ENCODE measurements at places on chromosomes 5 and 9.

- DNase-seq: no peak
Measured at GRCh38 chr5:141330299-141331080, at the start of gene PCDHGA1. Gene PCDHGA1 (plus strand): TSS chr5:141330514.

- DNase-seq: no peak
Measured at GRCh38 chr5:172322028-172322965, 38.7 kb upstream of the UBTD2 start.

DNA sequence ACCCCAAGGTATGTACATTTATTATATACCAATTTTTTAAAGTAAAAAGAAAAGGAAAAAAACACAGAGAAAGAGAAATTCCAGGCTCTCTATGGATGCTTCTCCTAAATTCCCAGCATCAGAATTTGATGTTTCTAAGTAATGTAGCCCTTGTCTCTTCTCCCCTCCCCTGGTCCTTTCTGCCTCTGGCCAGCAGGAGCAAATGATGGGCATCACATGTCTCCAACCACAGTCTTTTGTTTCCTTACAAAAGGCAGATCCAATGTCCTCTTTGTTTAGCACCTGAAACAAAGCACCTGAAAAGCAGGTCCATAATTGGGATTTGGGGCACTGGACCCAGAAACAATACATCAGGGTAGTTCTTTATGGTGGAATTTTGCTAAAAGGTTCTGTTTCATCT is 50.4 kb upstream of the APC start:
- no peak for DNase-seq

DNA sequence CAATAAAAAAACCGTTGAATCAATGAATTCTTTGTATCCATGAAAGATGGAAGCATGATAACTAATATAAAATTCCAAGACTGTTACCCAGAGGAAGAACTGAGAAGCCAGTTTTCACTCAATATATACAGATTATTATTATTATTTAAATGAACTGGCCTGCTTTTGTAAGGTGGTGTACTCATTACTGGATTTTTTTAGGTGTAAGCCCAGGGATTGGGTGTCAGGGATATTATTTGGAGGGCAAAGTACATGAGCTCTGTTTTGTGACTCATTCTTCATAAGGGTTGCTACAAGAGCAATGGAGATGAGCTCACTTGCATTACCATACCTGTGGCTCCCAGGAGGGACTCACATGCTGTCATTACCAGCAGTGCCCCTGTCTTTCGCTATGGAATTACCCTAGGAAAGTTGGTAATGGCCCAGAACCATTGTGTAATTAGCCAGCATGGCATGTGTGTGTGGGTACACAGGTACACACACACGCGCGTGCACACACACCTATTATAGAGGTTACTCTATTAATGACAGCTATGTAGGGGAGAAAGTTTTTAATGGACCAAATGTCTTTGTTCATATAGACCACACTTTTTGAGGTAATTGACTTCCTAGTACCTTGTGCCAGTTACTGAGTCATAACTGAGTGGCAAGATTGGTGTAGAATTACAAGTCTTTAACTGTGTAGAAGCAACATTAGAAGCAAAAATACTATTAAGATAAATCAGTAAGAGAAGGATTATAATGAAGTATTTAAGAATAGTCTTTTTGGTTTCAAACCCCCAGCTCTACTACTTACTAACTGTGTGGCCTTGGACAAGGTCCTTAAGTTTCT is 143.4 kb downstream of the GDNF start:
- no peak for DNase-seq

DNA sequence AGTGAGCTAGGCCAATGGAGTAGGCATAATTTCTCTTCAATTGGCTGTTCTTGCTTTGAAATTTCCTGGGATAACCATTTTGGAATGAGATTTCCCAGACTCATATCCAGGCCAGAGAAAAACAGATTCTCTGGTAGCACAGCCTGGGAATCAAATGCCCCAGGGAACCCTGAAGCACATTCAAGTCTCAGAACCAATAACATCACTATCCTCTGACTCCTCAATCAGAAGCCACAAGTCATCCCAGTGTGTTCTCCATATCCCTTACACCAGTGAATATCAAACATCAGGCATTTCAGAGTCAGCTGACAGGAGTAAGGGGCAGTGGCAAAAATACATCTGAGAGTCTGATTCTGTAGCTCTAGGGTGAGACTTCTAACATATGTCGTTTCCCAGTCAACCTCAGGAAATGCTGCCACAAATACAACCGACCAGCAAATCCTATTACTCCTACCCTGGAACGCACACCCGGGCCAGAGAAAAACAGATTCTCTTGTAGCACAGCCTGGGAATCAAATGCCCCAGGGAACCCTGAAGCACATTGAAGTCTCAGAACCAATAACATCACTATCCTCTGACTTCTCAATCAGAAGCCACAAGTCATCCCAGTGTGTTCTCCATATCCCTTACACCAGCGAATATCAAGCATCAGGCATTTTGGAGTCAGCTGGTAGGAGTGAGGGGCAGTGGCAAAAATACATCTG is 537.7 kb upstream of the NMUR2 start:
- DNase-seq: no peak

DNA sequence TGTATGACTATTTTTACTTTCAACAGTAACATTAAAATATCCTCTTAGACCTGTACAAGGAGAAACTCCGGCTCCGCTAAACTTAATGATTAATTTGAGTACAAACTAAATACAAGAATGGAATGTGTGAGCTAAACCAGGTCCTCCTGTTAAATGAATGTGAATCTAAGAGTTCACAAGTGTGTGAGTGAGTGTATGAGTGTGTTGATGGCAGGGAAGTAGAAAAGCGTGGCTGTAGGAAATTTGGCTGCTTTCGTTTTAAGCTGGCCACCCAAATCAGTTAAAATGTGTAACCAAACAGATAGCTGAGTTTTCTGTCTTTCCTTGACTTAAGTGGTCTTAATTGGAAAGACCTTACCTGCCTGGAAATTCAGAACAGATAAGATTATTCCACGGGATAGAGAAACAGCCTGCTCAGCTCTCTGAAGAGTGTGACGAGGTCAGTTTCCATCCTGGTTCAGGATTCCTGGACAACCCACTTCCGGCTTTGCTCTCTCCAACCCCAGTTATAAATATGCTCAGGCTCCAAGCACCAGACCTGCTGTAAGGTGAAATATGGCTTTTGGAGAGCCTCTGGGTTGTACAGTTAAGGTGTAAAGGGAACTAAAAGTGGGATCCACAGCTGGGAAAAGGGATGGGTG is 908.6 kb upstream of the EDIL3 start:
- no peak for DNase-seq

- no peak for DNase-seq
Measured at GRCh38 chr9:135359764-135360163, 119.8 kb upstream of the PPP1R26 start.

GRCh38 chr5:143236682-143237081 is 166.8 kb downstream of the NR3C1 start:
- DNase-seq: no peak

GRCh38 chr9:14438232-14439021 is 124.5 kb upstream of the NFIB start:
- no peak for DNase-seq

GRCh38 chr5:62786099-62786498 is 207.5 kb downstream of the LRRC70 start:
- DNase-seq: no peak

GRCh38 chr5:175589714-175590113 is 68.2 kb upstream of the HRH2 start:
- no peak for DNase-seq

DNA sequence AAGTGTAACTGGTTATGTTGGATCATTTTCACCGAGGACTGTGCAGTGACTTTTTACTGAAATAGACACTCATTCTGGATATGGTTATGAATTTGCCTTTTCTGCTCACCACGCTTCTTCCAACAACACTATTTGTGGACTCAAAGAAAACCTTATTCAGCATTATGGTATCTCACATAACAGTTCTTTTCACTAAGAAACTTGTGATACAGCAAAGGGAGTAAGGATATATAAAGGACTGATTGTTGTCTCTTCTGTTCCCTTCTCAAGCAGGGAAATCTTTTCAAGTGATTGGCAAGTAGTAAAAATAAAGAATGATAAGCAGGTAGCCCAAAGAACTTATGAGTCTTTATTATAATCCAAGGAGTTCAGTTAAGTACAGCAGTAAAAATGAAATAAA is 131.5 kb upstream of the SV2C start:
- DNase-seq: no peak

DNA sequence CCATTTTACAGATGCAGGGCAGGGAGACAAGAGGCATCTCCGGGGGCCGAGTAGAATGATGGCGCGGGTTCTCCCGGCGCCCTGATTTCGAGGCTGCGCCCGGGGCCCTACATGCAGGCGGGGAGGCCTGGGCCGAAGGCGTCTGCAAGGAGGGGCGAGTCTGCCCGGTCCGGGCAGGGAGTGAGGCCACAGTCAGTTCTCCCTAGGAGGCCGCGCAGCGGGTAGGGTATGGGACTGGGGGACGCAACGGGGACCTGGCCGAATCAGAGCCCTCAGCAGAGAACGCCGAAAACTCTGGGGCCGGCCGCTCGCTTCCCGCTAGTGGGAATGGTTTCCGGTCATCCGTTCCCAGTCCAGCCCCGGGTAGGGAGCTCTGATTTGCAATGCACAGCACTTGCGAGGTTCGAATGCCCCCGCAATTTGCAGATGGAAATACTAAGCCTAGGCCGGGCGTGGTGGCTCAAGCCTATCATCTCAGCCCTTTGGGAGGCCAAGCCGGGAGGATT is 6.4 kb downstream of the TLX3 start:
- DNase-seq: no peak

GRCh38 chr5:170053896-170054295 is 51.8 kb upstream of the FOXI1 start:
- DNase-seq: no peak

DNA sequence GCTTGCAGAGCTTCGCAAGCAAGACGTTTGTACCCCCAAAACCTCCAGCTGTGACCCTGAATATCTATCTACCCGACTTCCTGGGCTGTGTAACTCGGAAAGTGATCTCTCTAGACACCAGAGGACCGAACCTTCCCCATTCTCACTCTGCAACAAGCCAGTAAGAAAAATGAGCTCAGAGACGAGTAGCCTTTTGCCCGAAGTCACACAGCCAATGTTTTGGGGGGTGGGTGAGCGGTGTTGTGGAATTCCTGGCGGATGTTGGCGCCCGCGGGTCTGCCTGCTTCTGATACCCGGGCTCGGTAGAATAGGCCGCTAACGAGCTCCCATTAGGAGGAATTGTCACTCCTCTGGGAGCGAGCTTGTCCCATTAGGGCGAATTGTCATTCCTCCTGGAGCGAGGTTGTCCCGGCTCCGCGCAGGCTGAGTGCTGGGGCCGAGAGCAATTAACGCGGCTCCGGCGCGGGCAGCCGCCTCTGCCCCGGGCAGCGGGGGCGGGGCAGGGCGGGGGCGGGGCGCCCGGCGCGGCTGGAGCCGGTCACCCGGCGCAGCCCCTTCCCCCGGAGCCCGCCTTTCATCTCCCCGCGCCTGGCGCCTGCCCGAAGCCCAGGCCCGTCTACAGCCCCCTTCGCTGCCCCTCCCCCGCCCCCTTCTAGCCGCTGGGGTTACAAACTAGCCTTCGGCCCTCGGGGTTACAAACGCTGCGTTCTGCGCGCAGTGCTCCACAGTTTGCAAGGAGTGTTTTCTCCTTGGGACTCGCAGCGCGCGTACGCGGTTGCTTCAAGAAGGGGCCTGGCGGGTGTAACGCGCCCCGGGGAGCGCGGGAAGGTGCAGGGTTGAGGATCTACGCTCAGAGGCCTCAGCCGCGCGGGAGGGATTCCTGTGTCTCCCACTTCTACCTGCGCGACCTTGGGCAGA is 3.5 kb upstream of the MSX2 start:
- no peak for DNase-seq

DNA sequence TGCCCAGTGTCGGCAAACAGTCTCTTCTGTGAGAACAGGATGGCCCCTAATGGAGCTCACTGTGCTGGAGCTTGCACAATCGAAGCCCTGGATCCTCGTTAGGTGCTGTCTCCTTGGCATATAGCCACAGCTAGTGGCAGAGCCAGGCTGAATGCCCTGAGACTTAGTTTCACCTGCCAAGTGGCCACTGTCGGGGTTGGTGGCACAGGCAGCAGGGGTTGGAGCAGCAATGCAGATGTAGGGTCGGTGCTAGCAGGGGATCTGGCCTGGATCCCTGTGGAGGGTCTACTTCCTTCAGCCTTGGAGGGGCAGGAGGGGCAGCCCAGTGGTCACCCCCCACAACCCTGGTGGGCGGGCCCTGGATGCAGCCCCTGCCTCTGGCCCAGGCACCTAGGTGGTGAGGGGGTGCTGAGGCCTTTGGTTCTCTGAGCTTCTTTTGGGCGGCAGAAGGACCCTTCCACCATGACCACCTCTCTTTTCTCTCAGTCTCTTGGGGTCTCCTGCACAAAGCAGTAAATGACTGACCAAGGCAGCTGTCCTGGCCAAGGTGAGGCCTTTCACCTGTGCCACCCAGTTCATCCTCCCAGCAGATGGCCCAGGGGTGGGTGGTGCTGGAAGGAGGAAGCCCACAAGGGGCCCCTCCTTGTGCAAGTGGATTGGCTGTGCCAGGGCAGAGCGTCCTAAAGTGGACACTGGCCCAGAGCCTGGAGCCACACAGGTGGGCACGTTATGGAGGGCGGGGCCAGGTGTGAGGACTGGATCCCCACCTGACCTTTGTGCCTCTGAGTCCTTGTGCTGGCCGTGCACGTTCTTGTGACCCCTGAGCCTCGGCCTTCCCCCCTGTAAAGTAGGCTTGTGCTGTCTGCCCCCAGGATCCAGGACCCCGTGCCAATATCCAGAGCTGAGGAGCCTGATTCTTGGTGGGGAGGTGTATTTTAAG is 44.8 kb downstream of the PHF2 start:
- no peak for DNase-seq
